Esophagus squamous epithelium (tissue), 5 donors: ENCODE measurements at places on chromosomes 1 and 21.

- DNase-seq: no peak
These were observed 44.3 kb downstream of the ARID1A start for GRCh38 chr1:26740023-26740634.

- no peak for DNase-seq
These were observed 10.1 kb upstream of the SAMD11 start for GRCh38 chr1:913491-914130.

GRCh38 chr1:19083081-19083480 lies 126.6 kb upstream of the IFFO2 start:
- no peak for DNase-seq

DNA sequence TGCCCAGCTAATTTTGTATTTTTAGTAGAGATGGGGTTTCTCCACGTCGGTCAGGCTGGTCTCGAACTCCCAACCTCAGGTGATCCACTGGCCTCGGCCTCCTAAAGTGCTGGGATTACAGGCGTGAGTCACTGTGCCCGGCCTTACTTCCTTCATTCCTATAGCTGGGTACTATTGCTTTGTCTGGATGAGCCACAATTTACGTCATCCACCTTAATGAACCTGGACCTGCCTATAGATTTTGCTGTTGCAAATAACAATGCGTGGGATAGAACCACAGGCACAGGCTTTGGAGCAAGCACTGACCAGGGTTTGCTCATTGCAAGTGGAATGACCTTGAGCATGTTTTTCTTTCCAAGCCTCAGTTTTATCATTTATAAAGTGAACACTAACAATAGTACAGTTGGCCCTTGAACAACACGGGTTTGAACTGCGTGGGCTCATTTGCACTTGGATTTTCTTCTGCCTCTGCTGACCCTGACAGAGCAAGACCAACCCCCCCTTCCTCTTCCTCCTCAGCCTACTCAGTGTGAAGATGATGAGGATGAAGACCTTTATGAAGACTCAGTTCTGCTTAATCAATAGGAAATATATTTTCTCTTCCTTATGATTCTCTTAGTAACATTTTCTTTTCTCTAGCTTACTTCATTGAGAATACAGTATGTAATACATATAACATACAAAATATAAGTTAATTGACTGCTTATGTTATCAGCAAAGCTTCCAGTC lies 33.3 kb upstream of the BECN2 start:
- DNase-seq: no peak

DNA sequence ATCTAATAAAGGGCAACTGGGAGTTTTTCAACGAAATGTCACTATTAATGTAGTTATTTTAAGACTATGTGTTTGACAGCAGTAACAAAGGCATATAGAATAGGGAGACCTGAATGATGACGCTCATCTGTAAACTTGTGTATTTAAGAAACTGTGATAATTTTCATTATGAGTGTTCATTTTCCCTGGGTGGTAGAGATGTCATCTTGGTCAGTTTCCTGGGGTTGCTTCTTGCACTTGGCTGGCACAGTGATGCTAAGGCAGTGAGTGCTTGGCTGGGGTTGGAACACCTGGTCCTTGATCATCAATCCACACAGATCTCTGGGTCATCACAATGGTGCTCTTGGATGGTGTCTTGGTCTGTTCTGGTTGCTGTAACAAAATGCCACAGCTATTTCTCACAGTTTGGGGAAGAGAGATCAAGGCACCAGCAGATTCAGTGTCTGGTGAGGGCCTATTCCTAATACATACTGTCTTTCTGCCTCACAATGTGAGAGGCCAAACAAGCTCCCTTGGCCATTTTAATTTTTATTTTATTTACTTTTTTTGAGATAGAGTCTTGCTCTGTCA lies 7.9 kb upstream of the SMYD2 start:
- DNase-seq: no peak

DNA sequence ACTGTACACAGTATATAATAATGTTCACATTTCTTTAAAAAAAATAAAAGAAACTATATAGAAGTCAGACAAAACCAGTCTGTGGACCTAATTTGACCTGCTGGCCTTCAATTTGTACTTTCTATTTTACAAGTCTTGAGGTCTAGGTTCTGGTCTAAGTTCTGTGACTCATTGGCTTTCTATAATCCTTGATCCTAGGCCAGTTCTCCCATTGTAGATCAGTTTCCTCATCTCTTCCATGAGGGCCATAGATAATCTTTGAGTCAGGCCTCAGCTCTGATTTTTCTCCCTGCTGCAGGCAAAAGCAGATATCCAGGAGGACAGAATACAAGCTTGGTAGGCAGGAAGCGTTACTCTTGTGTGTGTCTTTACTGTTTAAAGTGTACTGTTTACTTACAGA lies 603.7 kb upstream of the CAMK1G start:
- no peak for DNase-seq

DNA sequence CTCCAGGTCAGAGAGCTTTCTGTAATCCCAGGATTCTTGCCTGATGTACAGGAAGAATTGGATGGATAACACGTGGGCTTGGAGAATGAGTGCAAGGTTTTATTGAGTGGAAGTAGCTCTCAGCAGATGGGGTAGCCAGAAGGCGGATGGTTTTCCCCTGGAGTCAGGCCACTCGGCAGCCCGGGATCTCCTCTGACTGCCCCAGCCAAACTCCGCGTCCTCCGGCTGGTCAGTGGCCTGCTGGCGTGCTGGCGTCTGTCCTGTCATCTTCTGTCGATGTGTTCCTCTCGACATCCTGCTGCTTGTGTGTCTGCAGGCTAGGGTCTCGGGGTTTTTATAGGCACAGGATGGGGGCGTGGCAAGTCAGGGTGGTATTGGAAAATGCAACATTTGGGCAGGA lies 27.4 kb upstream of the GJA9 start:
- DNase-seq: no peak

DNA sequence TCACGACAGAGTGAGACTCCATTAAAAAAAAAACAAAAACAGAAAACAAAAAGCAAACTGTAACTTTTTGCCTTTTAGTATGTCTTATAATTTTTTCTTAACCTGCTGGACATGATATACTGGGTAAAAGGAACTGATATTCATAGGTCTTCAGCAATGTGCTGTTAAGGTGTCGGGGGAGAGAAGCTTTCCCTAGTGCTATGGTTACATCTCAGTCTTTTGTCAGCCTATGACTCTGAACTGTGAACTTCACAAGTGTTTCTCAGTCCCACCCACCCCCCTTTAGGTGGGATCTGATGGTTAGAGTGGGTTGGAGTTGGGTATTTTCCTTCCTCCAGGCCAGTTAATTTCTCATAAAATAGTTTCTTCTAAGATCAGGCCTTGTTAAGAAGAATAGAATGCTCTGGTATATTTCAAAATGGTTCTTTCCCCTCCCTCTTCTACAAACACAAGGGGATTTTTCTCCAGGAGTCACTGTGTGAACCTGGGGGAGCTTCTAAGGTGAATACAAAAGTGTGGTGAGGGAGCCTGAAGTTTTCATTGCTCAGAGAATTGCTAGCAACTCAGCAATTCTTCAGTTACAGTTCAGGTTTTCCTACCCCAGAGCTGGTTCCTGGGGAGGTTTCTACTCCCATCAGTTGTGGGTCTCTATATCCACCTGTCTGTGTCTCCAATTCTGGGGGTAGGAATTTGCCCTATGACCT lies 16.1 kb upstream of the EDARADD start:
- DNase-seq: no peak

- DNase-seq: no peak
These were observed 164.4 kb downstream of the LIPI start for GRCh38 chr21:14046401-14046800.

DNA sequence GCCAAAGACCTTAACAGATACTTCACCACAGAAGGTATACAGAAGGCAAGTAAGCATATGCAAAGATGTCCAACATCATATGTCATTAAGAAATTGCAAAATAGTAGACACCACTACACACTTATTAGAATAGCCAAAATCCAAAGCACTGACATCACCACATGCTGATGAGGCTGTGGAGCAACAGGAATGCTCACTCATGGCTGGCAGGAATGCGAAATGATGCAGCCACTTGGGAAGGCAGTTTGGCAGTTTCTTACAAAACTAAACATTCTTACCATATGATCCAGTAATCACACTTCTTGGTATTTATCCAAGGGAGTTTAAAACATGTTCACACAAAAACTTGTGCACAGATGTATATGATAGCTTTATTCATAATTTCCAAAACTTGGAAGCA lies 261.2 kb upstream of the AJAP1 start:
- DNase-seq: no peak

DNA sequence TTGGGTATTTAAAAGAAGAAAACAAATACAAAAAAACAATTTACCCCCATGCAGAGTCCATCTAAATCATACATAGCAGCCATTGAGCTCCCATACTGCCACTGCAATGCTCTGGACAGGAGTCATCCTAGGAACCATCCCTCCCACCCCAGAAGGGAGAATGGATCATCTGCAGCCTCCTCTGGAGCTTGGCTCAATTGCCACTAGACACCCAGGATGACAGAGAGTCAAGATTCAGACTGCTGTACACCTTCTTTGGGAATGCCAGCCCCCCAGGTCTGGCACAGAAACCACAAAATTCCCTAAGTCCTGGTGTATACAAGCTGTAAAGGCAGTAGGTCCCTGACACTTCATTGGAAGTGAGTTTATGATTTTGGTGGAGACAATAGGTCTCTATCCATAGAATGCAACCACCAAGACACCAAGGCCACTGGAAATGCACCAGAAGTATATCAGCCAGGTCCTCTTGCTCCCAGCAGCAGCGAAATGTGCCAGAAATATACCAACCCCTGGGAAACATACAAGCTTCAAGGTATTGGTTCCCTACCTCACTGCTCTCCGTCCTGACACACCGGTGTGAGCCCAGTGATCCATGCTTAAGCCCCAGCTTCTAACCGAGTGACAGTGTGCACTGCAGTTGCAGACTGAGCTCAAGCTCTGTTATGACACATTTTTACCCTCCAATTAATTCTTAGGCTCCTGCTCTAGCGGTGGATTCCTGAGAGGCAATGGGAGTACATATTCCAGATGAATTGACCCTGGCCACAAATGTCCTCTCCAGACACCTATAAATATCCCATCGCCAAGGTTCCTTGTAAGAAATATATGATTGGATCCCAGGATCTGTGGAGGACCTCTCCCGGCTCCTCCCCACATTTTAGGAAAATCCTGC lies 4.4 kb downstream of the TAL1 start:
- no peak for DNase-seq

DNA sequence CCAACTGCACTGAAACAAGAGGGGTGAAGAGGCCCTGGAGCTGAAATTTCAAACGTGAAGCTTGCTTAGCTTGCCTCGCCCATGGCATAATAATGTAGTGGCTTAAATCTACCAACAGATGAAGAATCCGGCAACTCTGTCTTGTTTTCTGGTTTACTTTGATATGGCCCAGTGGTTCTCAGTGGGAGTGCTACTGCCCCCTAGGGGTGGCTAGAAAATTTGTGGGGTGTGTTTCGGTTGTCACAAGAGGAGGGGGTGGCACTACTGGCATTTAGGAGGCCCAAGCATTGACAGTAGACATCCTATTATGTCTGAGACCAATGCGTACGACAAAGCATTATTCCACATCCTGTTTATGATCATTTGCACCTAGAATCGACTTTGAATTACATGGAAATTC lies 51.9 kb upstream of the C8B start:
- DNase-seq: no peak

DNA sequence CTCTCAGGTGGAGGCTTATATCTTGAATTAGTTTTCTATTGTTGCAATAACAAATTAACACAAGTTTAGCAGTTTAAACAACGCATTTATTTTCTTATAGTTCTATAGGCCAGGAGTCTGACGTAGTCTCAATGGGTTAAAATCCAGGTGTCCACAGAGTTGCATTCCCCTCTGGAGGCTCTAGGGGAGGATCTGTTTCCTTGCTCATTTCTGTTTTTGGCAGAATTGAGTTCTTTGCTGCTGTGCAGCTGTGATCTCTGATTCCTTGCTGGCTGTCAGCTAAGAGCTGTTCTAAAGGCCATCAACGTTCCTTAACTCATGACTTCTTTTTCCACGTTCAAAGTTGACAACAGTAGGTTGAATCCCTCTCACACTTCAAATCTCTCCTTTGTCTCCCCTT lies 31.8 kb downstream of the S100A10 start:
- no peak for DNase-seq

- DNase-seq: no peak
These were observed 5.5 kb downstream of the RAB29 start for GRCh38 chr1:205769641-205770365.

- no peak for DNase-seq
These were observed 329.0 kb downstream of the OLFM3 start for GRCh38 chr1:101667761-101668160.

DNA sequence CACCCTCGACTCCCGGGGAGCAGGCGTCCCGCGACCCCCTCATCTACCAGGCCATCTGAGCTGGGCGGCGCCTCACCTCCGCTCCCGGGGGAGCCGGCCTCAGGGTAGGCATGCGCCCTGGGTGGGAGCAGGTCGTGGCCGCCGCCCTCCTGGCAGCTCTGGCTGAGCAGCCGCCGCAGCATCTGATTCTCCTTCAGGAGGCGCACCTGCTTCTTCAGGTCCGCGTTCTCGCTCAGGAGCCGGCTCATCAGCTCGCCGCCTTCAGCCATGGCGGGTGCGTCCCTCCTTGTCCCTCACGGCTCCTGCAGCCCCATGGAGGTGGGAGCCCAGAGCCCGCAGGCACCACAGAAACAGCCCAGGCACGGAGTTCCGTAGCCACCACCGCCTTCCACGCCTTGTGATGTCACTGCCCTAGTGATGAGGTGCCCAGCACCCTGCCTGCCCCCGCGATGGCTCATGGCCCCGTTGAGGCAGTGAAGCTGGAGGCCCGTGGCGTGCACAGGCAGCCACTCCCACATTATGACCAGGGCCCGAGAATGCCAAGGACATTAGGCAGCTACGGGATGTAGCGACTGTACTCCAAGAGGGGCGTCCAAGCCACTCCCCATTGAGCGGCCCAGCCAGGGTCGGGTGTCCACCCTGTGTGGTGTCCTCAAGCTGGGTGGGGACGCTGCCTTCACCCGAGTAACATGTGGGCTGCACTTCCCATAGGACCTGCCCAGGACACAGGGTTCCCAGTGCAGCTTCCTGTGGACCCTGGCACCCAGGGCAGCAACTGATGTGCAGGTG lies 1.5 kb downstream of the SPATC1L start:
- DNase-seq: no peak

- no peak for DNase-seq
These were observed 565.8 kb upstream of the PKN2 start for GRCh38 chr1:88118176-88118845.

DNA sequence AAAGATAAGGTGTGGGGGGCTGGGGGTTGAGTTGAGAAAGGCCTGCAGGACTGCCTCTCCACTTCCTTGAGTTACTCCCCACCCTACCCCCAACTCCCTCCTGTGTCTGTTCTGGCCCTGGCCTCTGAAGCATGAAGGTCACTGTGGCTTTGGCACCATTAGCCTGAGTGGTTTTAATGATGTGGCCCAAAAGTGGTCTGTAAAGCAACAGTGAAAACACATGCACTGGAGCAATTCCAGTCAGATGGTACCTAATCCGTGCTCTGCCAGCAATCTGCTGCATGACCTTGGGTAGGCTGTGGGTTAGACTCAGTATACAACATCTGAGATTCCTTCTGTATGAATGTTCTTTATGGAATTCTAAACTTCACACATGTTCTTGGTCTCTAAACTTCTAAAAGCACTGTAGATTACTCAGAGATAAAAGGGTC lies 86.5 kb upstream of the ATP1A1 start:
- DNase-seq: no peak
